ENCODE measurements at places on chromosomes 7 and 10. TPM values are rescaled to one million over a fixed set of nuclear protein-coding genes. Genes with fewer than 3 reads are reported as not detected.

MYOZ1 gene
- total RNA-seq, result not detected

DNAH11 gene
- total RNA-seq, result not detected

DNA sequence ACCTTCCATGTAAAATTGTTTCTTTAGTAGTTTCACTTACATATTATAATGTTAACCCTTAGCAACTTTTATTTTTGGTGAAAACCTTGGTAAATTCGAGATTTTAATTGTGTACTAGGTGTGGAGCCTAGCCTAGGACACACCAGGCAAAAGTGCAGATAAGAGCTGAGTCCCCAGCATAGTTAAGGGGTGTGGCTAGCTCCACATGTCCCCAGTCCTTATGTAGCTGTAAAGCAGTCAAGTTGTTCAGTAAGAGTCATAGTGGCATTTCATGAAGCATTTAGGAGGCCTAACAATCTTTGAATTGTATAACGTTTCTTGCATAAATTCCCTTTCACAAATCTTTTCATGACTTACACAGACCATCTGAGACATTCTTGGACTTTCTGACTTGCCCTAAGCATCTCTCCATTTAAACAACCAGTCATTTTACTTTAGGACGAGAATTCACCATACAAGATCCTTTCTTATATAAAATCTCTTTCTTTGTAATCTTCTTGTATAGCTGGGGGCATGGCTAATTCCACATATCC lies 53.8 kb upstream of the INHBA start:
- DNase-seq, result no peak

DNA sequence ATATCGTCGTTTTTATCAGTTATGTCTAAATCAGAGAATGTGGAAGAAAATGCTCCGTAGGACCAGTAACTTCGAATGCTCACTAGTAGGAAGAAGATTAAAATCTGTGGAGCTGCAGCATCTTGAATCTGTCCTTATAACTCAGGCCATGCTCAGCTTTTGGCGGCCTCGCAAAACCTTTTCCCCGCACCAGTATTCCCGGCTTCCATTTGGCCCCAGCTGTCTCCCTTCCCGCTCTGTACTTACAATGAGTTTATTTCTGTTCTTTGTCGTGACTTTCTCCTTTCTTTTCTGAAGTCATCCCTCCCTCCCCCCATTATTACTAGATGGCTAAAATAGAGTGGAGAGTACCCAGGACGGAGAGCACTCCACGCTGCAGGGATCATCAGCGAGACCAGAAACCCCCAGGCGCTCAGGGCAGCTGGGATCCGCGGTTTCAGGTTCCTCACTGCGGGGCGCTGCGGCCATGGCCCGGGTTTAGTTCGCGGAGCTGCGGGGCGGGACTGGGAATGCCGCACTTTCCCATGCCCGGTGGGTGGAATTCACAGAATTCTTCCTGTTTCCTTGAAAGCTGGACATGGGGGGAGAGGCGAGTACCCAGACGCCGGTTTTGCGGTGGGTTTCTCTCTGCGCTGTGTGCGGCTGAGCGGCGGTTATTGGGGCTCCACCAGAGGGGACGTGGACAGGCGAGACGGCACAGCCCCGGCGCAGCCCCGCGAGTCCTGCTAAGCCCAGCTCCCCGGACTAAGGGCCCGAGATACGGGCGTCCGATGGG lies 183.5 kb downstream of the POM121L12 start:
- DNase-seq, result no peak

DNA sequence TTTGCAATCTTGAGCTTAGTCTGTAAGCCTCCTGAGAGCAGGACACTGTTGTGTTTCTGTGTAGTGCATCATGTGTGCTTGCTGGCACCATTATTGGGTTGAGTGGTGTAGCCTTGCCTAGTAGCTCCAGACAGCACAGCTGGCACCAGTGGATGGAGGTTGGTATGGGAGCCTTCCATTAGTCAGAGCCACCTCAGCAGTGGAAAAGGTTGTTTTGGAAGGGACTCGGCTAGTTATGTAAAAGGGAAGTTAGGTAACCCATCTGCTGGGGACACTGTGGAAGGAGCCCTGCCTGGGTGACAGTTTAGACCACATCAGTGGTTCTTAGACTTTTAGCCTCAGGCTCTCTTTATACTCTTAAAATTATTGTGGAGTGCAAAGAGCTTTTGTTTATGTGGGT lies 16.3 kb downstream of the MINDY4 start:
- DNase-seq, result no peak

Measured in MG63 (cell line).